ENCODE measurements at places on chromosomes 13 and 19. TPM values are rescaled to one million over a fixed set of nuclear protein-coding genes. Genes with fewer than 3 reads are reported as not detected.

ZNF320 gene
- 20.0 TPM for total RNA-seq

LIM2 gene
- not detected for total RNA-seq

SLC25A41 gene
- 0.57 TPM for total RNA-seq

C19orf67 gene
- total RNA-seq: not detected

UCHL3 gene
- 26.8 TPM for total RNA-seq

TGFB1 gene
- 32.4 TPM for total RNA-seq

ZNF730 gene
- 0.55 TPM for total RNA-seq

CGB1 gene
- total RNA-seq: not detected

ZNF440 gene
- total RNA-seq: 17.5 TPM

OVOL3 gene
- total RNA-seq: not detected

FSD1 gene
- total RNA-seq: not detected

EFNA2 gene
- not detected for total RNA-seq

ZNF443 gene
- 5.7 TPM for total RNA-seq

KLK15 gene
- 8.5 TPM for total RNA-seq

PLIN5 gene
- total RNA-seq: 23.2 TPM
